ENCODE measurements at places on chromosomes 6 and 20.

DNA sequence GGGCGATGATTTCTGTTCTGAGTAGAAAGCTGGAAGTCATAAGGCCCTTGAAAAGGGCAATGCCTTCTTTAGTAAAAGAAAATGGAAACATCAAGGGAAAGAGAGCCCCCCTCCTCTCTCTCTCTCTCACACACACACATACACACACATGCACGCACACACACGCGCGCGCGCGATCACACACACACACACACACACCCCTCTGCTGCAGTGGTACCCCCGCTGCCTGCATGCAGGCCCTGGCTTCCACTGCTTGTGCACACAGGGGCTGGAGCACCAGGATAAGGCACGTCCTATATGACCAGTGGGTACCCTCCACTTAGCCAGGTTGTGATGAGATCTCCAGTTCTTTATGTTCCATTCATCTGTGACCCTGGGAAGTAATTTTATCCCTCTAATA, 300.9 kb downstream of the SLC35F1 start:
- no peak for DNase-seq

- DNase-seq: no peak
These were observed 147.1 kb downstream of the EPHA7 start for GRCh38 chr6:93272211-93272610.

DNA sequence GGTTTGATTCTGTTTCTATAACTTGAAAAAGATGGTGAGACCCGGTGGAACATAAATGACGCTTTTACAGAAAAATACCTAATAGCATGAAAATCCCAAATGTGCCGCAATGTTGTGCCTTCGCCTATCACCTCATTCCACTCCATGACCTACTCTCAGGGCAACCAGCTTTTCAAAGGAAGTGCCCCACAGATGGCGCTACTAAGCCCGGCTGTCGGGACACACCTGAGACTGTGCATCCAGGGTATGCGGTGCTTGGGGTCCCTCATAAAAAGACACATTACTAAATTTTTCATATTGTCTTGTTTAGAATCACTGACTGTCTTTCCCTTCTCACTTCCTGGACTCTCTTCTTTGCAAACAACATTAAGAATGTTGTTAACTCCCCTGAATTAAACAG, 145.5 kb upstream of the RPS6KA2 start:
- DNase-seq: no peak

GRCh38 chr6:38588631-38589366, 50.9 kb downstream of the BTBD9 start:
- no peak for DNase-seq

DNA sequence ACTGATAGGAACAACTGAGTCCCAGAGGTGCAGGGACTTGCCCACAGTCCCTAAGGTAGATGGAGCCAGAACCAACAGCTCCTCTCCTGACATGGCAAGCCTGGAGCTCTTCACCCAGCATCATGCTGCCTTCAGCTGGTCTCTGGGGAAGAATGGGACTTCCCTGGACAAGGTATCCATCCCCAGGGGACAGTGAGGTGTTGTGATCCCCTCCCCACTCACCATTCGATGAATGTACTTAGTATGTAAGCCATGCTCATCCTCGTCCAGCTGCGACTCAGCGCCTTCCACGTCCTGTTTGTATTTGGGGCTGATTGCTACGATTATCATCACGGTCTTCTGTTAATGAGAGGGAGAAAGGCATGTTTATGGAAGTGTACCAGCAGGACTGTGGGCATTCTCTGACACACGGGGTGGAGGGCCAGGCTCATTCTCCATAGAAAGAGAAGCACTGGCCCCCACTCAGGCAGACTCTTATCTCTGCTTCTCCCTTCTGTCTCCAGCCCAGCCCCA, 39.4 kb downstream of the TRAF3IP2 start:
- DNase-seq: no peak

- no peak for DNase-seq
These were observed 3.9 kb upstream of the EDEM2 start for GRCh38 chr20:35150846-35151579.

DNA sequence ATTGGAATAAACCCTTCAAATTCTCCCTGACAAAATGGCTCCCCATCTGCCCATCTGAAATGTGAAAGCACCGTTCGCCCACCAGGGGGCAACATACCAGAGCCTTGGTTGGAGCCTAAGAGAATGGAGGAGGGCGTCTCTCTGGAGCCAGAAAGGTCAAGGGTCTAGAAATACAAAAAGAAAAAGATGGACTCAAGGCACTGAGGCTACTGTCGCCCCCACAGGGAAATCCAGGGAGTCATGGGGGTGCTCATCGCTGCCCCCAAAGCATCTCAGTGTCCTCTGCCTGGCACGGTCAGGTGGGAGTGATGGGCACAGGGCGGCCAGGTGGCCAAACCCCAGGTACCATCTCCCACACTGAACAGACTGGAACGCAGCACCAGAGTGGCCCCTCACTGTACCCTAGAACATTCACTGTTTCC, 136.3 kb downstream of the ZMYND8 start:
- no peak for DNase-seq

GRCh38 chr20:63829945-63830835, 874 bp downstream of the ZBTB46 start:
- DNase-seq: no peak

- no peak for DNase-seq
These were observed 602.0 kb upstream of the CDH4 start for GRCh38 chr20:60650087-60650486.

GRCh38 chr6:84103029-84103428, 69.5 kb downstream of the MRAP2 start:
- DNase-seq: no peak

- peak; percentile 75 for DNase-seq
These were observed 45.6 kb upstream of the RAB23 start for GRCh38 chr6:57267586-57268293.

DNA sequence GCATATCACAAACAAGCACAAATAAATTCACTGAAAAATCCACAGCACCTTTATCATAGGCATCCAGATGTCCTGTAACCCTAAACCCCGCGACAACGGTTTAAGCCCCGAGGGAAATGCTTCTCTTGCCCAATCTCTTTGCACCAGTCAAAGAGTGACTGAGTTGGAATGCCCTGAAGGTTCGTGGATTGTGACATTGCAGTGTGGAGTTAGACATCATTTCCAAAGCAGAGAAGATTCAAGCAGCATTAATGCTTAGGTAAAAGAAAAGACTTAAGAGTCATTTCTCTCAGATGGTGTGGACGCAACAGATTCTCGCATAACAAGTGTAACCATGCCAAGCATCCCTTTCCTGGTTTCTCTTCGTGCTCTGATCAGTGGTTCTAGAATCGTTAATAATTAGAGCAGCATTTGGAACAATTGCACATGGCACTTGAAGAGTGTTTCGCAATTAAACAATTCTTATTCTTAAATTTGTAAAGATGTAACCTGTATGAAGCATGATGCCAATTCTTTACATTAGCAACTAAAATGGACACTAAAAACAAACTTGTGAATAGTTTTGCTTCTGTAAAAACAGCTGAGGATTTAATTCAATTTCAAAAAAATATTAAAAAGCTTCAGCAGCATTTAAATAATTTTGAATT, 121.6 kb downstream of the HIVEP2 start:
- no peak for DNase-seq

DNA sequence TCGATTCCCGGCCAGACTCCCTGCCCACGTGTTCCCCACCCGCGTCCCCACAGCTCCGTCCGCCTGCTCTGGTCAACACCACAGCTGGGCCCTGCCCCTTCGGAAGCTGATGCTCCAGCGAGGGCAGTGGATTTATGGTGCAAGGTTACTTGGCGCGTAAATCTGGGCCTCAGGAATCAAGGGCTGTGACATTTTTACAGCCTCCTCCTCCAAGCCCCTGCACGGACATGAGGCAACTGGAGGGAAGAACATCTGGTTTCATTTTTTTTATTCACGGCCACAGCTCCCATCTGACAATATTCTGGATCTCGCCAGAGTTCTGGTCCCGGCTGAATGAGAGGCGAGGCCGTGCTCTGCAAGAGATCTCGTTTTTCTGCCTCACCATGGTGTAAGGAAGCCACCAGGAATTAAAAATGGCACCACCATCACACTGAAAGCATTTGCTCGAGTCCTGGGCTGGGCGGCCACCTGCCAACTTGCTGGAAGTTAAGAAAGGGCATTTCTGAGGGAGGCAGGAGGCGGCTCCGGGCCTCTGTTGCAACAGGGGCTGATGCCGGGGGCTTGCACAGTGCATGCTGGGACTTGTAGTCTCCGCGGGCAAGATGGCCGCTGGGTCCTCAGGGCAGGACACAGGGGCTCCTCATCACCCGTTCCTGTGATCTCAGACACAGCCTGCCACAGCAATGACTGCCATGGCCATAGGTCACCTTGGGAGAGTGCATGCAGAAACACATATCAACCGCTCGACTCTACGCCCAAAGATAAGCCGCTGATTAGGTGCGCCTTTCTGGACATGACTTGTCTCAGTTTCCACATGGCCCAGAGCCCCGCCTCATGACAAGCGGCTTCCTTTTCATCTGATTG, 148.5 kb downstream of the LY86 start:
- DNase-seq: peak; percentile 81

- DNase-seq: no peak
These were observed 27.5 kb upstream of the CEP85L start for GRCh38 chr6:118678866-118679265.

- DNase-seq: no peak
These were observed 53.2 kb upstream of the ARG1 start for GRCh38 chr6:131519670-131520436.

DNA sequence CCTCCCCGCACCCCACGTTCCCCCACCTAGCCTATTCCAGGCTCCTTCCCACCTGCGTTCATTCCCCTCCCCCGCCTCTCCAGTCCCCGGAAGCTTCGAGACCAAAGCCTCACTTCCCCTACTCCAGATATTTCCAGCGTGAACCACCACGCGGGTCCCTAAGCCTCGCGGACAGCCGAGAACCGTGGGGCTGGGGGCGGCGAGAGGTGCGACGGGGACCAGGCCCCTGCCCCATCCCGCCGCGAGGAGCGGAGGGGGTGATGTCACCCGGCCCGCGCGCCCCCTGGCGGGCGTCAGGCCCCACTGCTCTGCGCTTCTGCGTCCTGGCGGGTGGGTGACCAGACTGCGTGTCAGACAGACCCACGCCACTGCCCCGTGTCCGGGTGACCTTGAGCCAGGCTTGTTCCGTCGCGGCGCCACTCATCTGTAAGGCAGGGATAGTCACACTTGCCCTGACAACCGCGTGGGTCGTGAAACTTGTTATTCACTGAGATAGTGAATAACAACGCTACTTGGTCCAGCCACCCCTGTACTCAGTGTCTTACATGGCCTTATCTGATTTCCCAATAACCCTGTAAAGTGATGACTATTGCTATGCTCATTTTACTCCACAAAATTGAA, 9.0 kb upstream of the HSP90AB1 start:
- peak; percentile 90 for DNase-seq

- no peak for DNase-seq
These were observed 48.6 kb downstream of the RALY start for GRCh38 chr20:34042262-34042661.

DNA sequence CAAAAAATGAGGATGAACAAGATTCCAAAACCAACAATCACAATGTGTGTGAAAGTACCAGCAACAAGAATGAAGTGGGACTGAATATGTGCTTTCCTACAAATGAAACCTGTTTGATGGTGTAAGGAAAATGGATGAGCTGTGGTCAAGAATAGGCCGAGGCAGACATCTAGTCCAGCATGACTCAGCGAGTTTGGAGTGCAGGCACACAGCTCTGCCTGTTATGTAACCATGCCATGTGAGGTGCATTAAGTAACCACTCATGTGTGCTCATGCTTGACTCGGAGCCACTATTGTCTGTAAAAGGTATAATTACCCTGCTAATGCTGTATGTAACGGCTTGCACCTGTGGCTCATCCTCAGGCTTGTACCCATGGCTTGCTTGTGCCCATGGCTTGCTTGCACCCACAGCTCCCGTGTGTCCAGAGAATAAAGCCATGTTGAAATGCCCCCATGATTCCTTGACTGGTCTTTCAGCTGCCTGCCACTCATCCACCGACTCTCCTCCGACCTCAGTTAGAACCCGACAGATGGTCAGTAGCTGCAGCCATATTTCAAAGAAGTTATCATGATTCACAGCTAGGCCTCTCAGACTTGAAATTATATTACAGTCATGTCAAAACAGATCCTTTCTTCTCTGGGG, 98.7 kb downstream of the BACH2 start:
- DNase-seq: no peak

DNA sequence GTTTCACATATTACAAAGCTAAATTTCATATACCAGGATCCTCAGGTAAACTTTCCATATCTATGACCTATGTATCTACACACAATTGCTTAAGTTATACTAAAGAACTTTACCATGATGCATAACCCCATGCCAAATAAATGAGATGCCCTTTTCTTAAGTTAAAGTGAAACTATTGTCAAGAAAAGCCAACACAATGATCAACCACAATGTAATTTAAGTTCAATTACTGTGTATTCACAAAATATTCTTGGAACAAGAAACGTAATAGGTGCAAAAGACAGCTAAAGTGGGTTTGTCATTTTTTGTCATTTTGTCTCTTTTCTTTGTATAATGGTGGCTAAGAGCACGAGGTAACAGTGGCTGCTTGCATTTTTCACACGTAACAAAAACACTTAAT, 158.0 kb upstream of the SHLD1 start:
- no peak for DNase-seq

DNA sequence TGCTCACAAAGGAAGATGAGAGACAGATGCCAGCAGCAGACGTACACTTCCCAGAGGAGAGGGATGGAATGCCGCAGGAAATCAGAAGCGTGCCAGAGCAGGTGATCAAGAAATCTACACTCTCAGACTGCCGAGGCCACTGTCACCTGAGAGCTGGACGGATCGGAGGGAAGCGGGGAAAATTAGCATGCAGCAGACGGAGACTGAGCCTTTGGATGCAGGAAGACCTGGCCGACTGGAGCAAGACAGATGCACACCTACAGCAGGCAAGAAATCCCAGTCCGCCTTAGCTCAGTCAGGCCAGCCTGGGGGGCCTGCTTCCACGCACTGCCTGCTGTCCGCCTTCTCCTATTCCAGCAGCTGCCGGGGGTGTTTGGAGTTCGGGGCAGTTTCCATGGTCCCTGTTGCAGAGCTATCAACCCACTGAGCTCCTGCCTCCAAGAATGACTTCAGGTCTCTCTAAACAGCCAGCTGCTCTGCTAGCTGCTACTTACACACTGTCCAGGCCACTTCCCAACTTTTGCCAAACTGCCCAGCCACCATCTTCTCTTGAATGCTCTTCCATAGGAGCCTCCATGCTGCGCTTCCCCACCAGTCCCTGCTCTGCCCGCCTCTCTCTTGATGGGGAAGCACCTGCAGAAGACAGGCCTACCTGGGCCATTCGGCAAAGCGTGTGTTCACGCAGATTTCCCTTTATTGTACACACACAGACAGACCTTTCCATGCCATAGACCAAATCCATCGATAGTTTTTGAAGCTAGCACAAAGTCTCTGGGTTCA, 368.5 kb downstream of the ZFAND3 start:
- DNase-seq: no peak
